ENCODE measurements at places on chromosomes 1 and 21.
A peak's percentile ranks its signal among the peaks of the same experiment; 100 is the strongest.

DNA sequence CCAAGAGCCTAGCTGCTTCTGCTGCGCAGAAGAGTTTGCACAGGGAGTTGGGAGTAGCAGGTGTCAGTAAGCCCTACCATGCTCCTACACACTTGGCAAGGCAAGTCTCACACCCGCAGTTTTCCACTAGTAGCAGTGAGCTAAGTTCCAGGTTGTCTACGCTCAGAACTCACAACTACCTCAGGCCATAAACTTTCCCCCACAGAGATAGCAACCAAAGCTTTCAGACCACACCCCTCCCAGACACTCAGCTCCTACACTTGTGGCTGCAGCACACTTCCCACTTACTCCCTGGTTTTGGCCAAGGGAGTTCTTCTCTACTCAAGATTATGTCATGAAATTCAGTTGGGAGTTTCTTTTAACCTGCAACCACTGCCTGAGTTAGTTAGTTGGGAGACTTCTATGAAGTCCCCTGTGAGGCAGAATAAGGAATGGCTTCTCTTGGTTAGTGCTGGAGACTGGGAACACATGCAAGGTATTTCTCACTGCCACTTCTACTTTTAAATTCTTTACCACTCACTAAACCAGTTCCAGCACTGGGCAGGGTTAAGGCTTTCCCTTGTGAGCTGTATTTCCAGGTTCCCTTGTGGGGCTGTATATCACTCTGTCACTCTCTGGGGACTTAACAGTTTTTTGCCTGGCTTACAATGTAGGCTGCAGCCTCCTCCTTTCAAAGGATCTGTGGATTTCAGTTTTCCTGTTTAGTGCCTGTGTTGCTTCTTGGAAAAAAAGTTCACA is 18.3 kb upstream of the MAB21L3 start:
- no peak for DNase-seq

GRCh38 chr1:216961516-216961915 is 238.3 kb upstream of the ESRRG start:
- DNase-seq, result no peak

- no peak for DNase-seq
These were observed 30.6 kb downstream of the POFUT2 start for GRCh38 chr21:45256912-45257672.

DNA sequence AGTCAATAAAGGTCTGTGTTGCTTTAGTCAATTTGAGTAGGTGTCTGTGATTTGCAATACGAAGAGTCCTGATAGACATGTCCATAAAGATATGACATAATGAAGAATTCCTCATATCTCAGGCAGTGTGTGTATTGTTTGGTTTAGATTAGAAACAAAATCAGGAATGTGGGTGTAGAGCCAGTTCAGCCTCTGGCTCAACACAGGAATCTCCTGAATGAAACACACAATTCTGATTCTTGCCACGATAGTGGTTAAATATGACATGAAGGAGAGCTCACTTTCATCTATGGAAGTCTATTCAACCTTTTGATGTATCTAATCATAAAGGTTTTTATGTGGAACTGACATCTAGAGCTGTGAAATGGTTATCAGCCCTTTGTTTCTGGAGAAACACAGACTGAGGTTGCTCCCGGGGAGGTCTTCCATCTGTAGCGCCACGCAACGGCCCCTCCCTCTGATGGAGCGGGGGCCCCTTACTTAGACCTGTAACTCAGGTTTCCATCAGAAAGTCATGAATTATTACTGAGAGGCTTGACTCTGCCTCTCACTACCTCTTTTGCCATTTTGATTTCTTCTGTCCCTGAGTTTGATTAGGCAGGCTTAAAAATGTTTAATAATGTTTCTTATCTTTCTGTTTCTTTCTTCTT is 19.5 kb downstream of the TSPAN2 start:
- DNase-seq, result no peak

- DNase-seq, result no peak
These were observed 4.4 kb downstream of the CITED4 start for GRCh38 chr1:40857737-40858136.

DNA sequence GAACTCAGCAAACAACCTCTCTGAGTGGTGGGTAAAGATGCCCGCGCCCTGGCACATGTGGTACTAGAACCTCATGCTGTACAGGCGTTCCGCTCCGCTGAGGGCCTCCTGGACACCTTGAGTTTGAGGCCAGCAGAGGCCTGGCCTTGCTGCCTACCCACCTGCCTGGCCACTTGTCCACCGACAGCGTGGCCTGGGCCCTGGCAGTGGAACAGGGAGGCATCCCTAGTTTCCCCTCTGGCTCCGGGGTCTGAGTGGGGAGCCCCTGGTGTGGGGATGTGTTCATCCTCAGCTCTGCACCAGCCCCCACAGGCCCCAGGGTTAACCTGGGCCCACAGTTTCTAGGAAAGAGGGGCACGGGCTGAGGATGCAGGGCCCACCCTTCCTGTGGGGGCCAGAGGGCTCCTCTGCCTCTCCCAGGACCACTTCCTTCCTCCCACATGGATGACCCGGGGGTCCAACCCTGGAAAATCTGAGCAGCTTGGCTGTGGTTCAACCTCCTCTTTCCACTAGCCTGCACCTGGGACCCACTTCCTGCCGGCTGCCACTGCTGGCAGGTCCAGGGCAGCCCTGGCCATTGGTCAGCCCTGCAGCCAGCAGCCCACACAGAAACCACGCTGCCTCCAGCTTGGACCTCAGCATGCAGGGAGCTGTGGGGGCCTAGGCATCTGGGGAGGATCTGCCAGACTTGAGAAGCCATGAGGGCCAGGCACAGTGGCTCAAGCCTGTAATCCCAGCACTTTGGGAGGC is 53.3 kb upstream of the COL18A1 start:
- no peak for DNase-seq

GRCh38 chr1:201310986-201311355 is 27.7 kb downstream of the PKP1 start:
- peak; percentile 7 for DNase-seq
